ENCODE measurements at places on chromosomes 16 and 17. TPM values are rescaled to one million over a fixed set of nuclear protein-coding genes. Genes with fewer than 3 reads are reported as not detected.

CACNG5 gene
- not detected for total RNA-seq

GRIN2C gene
- 0.19 TPM for total RNA-seq

COL1A1 gene
- total RNA-seq, result 9.5 TPM

GINS3 gene
- 13.1 TPM for total RNA-seq

CES1 gene
- total RNA-seq, result not detected

DYNLRB2 gene
- not detected for total RNA-seq

PARN gene
- total RNA-seq, result 25.5 TPM

SYT17 gene
- total RNA-seq, result 2.4 TPM

KRT20 gene
- not detected for total RNA-seq

CYLD gene
- 29.9 TPM for total RNA-seq

LGALS3BP gene
- total RNA-seq, result 0.76 TPM

CACNG4 gene
- total RNA-seq, result not detected

NTN3 gene
- total RNA-seq, result under 0.01 TPM

KRT40 gene
- not detected for total RNA-seq

FASN gene
- 92.1 TPM for total RNA-seq

RAB37 gene
- 0.67 TPM for total RNA-seq

TM4SF5 gene
- total RNA-seq, result not detected

PIK3R6 gene
- total RNA-seq, result not detected

TBX21 gene
- total RNA-seq, result not detected

ZFHX3 gene
- total RNA-seq, result 12.1 TPM

CHST6 gene
- 1.1 TPM for total RNA-seq

OMG gene
- not detected for total RNA-seq

MYCBPAP gene
- 0.29 TPM for total RNA-seq
